Stimulated activated CD8-positive, alpha-beta memory T cell treated with anti-CD3 and anti-CD28 coated beads, Interleukin-2, amount 100 ng/mL, for 1 hour (primary cell): ENCODE measurements at places on chromosomes 6 and 20.

DNA sequence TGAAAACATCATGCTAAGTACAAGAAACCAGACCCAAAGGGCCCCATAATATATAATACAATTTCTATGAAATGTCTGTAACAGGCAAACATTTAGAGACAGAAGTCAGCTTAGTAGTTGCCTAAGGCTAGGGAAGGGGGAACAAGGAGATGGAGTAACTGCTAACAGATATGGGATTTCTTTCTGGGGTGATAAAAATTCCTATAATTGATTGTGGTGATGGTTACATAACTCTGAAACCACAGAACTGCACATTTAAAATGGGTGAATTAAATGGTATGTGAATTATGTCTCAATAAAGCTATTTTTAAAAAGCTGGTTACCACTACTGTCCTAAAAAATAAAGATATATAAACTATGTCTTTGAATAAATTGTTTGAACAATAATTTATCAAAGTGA, 3.2 kb downstream of the CEP162 start:
- DNase-seq = no peak

DNA sequence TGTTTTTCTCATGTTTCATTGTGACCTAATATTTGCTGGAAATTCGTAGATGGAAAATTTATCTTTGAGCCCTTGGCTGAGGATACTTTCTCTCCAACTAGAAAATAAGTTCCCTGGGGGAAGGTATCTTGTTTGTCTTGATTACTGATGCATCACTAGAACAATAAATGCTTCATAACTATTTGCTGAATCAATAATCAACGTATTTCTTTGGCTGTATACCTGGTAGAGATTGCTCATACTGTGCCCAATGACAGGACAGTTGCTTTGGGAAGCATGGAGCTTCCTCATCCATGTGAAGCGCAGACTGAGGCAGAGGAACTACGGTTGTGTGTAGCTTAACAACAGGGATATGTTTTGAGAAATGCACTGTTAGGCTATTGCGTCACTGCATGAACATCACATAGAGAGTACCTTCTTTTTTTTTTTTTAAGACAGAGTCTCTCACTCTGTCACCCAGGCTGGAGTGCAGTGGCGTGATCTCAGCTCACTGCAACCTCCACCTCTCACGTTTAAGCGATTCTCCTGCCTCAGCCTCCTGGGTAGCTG, 34.2 kb upstream of the RPN2 start:
- no peak for DNase-seq

- DNase-seq = no peak
Measured at GRCh38 chr20:48839154-48839917, 11.5 kb upstream of the PREX1 start.

DNA sequence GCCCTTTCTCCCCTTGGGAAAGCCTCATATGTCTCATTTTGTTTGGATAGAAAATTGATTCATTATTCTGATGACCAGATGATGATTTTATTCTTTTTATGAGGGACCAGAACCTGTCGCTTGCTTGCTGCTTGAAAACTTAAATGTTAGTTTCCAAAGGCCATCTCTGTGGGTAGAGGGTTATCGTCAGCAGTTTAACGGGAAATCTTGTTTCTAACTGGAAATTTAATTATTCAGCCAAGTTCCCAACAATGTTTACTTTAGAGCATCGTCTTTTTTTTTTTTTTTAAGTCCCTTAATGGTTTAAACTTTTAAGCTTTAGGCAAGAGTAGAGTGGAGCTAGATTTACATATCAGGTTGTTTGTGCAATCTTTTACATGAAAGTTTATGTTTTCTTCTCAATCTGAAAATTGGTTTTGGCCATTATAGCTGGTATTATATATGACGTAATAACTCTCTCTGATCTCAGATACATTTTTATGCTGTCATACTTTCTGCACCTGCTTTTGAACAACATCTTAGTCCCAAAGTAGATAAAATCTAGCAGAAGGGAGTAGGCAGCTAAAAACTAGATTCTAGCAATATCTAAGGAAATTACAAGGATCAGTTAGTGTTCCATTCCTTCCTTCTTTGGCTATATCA, 93.9 kb downstream of the FOXO3 start:
- no peak for DNase-seq

DNA sequence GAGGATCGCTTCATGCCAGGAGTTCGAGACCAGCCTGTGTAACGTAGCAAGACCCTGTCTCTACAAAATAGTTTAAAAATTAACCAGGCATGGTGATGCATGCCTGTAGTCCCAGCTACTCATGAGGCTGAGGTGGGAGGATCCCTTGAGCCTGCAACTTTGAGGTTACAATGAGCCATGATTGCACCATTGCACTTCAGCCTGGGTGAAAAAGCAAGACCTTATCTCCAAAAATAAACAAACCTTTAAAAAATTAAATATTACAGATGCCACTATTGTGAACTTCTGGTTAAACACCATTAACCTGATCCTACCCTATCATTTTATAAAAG, 116.8 kb downstream of the ARHGAP18 start:
- no peak for DNase-seq

- DNase-seq = no peak
Measured at GRCh38 chr6:104268389-104268788, 591.3 kb downstream of the HACE1 start.

DNA sequence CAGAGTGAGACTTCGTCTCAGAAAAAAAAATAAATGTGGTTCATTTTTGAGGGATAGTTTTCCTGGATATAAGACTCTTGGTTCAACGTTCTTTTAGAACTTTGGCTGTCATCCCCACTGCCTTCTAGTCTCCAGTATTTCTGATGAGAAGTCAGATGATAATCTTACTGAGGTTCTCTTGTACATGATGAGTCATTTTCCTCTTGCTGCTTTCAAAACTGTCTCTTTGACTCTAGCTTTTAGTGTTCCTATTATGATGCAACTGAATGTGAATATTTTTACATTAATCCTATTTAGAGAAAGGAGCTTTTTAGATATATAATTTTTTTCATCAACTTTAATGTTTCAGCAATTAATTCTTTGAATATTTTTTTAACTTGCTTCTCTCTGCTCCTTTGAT, 46.0 kb upstream of the OR14J1 start:
- DNase-seq = no peak

GRCh38 chr20:11654766-11655165, 262.9 kb upstream of the BTBD3 start:
- no peak for DNase-seq

- no peak for DNase-seq
Measured at GRCh38 chr20:32391003-32391402, 32.9 kb downstream of the ASXL1 start.

DNA sequence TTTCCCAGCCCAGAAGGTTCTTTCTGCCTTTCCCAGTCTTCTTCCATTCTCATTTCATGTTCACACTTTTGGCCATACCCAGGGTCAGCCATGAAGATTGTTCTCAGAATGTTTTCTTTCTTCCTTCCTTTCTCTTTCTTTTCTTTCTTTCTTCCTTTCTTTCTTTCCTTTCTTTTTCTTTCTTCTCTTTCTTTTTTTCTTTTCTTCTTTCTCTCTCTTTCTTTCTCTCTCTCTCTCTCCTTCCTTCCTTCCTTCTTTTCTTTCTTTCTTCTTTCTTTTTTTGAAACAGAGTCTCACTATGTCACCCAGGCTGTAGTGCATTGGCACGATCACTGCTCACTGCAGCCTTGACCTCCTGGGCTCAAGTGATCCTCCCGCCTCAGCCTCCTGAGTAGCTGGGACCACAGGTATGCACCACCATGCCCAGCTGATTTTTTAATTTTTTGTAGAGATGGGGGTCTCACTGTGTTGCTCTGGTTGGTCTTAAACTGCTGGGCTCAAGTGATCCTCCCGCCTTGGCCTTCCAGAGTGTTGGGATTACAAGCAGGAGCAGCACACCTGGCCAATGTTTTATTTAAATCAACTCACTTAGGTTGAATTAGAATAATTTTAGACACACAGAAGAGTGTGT, 13.1 kb upstream of the FAM110A start:
- no peak for DNase-seq

DNA sequence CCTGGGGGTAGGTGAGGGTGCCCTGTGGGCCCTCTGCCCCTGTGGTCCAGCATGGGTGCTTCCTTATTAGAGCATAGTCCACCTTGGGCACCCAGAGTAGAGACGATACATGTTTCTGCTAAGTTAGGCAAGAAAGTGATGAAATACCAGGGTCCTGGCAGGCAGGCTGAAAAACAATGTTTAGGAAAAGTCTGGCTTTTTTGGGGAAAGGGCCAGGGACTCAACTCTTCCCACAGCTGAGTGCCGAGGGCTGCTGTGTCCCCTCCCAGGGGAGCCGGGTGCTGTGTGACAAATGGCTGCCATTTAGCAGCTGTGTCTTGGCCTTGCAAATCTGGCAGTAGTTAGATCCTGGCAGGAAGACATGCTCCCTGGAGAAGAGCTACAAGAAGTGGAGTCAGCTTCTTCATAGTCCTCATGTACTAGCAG, 61.5 kb downstream of the RREB1 start:
- no peak for DNase-seq

GRCh38 chr6:56593801-56594318, 48.8 kb downstream of the DST start:
- no peak for DNase-seq

GRCh38 chr6:90533615-90534336, 53.1 kb downstream of the MAP3K7 start:
- DNase-seq = no peak

- no peak for DNase-seq
Measured at GRCh38 chr6:104305206-104305605, 554.5 kb downstream of the HACE1 start.
